ENCODE measurements at places on chromosomes 5 and 9. TPM values are rescaled to one million over a fixed set of nuclear protein-coding genes. Genes with fewer than 3 reads are reported as not detected.

GRCh38 chr5:3024126-3024525 lies 272.6 kb upstream of the IRX2 start:
- H3K27ac ChIP-seq = no peak overlapping the region
- H3K36me3 ChIP-seq = no peaks in the 10 kb centered on the region
- no peak overlapping the region for H3K4me3 ChIP-seq

- H3K4me3 ChIP-seq = no peak overlapping the region
- H3K27ac ChIP-seq = no peak overlapping the region
- H3K36me3 ChIP-seq = no peaks in the 10 kb centered on the region
- no peak for DNase-seq
Measured at GRCh38 chr5:108093186-108093585, 288.7 kb downstream of the FBXL17 start.

GRCh38 chr5:106907979-106908378 lies 762.8 kb downstream of the EFNA5 start:
- H3K4me3 ChIP-seq = no peak overlapping the region
- no peaks in the 10 kb centered on the region for H3K36me3 ChIP-seq
- H3K4me1 ChIP-seq = no peaks in the 10 kb centered on the region
- no peak overlapping the region for H3K27ac ChIP-seq
- no peak for DNase-seq
- no peaks in the 10 kb centered on the region for H3K27me3 ChIP-seq

The ANXA2R gene
- 5.2 TPM for total RNA-seq

DNA sequence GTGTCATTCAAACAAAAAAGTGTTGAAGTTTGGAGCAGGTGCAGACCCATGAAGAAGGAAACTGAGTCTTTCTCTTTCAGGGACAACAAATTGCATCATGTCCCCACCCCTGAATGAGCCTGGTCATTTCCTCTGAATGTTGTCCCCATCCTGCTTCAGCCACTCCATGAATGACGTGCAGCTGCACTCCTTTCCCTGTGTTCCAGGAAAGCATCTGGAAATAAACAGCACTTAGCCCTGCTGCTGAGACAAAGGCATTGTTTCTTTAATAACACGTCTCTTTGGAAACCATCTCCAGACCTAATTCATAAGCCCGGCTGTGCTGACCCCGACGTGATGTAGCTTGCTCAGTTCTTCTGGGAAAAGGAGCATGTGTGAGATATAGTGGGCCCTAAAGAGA lies 682.3 kb downstream of the BRINP1 start:
- H3K27ac ChIP-seq = no peak overlapping the region
- H3K4me1 ChIP-seq = no peaks in the 10 kb centered on the region
- H3K4me3 ChIP-seq = no peak overlapping the region
- no peaks in the 10 kb centered on the region for H3K27me3 ChIP-seq

DNA sequence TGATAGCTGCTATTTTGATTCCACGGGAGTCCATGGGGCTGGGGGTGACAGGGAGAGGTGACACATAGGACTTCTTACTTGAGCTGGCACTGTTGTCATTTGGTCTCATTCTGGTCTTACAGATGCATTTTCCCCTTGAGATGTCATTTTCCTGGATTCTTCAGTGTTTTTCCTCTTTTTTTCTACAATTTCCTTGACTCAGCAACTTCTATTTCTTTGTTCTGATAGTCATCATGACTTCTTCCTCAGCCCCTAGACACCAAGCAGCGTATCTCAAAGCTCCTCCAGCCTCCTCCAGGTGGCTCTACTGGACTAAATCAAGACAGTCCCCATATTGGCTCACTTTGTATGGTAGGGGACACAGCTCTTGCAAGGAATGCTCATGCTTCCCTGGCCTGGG lies 16.5 kb downstream of the LVRN start:
- no peaks in the 10 kb centered on the region for H3K36me3 ChIP-seq
- no peak for DNase-seq
- H3K27me3 ChIP-seq = no peaks in the 10 kb centered on the region
- H3K27ac ChIP-seq = no peak overlapping the region
- peaks cover 9% of the 10 kb centered on the region for H3K4me1 ChIP-seq

The EPB41L4A gene
- 1.3 TPM for total RNA-seq

DNA sequence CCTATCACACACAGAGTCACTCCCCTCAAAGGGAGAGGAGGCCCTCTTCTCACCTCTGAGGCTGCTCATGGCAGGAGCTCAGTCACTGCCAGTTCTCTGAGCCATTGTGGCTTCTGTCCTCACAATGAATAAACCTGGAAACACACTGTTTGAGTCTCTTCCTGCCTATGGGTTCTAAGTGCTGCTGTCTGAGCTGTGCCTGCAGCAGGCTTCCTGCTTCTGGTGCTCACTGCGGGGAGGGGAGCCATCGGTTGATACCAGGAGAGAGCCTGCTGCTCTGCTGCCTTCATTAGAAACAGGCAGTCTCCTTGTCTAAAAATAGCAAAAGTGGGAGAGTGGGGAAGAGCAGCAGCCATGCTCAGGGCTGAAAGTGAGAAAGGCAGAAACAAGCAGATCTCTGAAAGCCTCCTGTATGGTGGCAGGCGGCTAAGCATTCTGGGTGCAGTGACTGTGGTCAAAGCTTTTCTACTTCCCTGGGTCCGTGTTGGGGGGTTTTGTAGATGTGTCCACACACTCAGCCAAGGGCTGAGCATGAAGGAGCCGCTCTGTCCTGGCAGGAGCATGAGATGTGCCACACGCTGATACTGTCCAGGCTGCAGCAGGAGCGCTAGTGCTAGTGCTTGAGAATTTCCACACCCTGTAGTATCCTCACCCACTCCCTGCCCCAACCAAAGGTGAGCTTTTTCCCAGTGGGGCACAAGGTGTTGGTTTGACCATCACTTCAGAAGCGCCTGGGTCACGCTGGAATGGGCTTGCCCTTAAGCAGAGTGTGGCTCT lies 34.2 kb downstream of the PRKACG start:
- peak overlapping the region; percentile 50 for H3K27ac ChIP-seq
- DNase-seq = no peak
- H3K4me3 ChIP-seq = no peak overlapping the region
- no peaks in the 10 kb centered on the region for H3K27me3 ChIP-seq
- no peaks in the 10 kb centered on the region for H3K36me3 ChIP-seq
- H3K4me1 ChIP-seq = peaks cover 70% of the 10 kb centered on the region

Data from GM12878 (cell line).